ENCODE measurements at places on chromosomes 7 and 10.
A peak's percentile ranks its signal among the peaks of the same experiment; 100 is the strongest.

DNA sequence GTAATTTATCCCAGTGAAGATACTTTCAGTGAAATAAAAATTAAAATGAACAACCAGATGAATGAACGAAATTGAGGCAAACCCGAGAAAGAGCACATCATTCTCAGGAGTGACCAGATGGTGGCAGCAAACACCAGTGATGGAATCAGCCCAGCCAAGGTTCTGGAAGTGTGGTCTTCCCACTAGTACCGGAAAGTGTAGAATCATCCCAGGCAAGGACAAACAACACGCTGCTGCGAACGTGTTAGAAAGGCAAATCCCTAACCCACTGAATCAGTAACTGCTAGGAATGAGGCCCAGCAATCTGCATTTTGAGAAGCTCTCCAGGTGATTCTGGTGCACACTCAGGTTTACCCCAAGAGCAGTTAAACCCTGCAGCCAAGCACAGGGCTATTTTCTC, 15.5 kb upstream of the SLC18A3 start:
- DNase-seq: peak; percentile 2

- DNase-seq: no peak
Measured at GRCh38 chr10:70432561-70433263, 8.8 kb downstream of the NODAL start.

DNA sequence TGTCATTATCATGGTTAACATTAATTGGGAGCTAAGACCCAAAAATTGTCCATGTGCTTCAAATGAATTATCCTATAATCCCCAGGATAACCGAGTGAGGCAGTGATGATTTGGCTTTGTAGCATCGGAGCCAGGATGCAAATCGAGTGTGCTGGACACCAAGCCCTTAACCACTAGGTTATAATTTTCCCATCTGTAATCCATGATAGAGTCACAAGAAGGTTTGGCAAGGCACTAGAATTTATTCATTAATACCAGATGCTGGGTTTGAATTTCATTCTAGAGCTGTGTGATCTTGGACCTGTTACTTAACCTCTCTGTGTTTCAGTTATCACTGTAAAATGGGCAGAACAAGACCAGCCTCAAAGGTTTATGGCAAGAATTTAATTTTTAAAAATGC, 21.0 kb upstream of the ITGB1 start:
- DNase-seq: no peak

- no peak for DNase-seq
Measured at GRCh38 chr7:108071551-108071950, 58.6 kb downstream of the LAMB4 start.

GRCh38 chr10:89553064-89553734, 17.8 kb upstream of the SLC16A12 start:
- no peak for DNase-seq

DNA sequence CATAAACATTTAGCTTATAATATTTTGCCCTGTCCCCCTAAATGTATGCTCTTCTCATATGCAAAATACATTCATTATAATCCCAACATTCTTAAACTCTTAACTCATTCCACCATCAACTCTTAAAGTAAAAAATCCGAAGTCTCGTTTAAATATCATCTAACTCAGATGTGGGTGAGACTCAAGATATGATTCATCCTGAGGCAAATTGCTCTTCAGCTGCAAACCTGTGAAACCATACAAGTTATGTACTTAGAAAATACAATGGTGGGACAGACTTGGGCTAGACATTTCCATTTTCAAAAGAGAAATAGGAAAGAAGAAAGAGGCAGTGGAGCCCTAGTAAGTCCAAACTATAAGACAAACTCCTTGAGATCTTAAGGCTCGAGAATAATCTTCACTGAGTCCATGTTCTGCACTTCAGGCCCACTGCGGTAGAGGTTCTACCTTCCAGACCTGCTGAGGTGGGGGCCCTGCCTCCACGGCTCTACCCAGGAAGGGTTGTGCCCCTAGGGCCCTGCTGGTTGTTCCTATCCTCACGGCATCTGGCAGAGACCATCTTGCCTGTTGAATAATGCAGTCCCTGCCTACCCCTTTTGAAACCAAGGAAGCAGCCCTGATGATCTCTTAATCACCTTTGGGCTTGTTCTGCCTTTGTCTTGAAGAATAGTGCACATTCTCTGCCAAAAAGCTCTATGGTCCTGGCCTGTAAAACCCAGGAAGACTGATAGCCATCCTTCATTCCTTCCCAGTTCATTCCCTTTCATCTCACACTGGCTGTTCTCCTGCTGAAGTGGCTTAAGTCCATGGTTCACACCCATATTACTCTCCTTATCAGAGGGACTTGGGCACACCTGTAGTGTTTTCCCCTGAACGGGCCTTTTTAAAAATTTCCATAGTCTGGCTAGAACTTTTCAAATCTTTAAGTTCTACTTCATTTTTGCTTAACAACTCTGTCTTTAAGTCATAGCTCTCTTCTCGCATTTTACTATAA, 37.3 kb downstream of the INPP5F start:
- DNase-seq: no peak

Measured in stimulated activated CD8-positive, alpha-beta memory T cell treated with anti-CD3 and anti-CD28 coated beads, Interleukin-12 subunit alpha, Interleukin-12 subunit beta, amount 100 ng/mL, for 1 hour (primary cell).